ENCODE measurements at places on chromosomes 16 and 17. TPM values are rescaled to one million over a fixed set of nuclear protein-coding genes. Genes with fewer than 3 reads are reported as not detected.

GRCh38 chr17:3894911-3895343 is 2.1 kb upstream of the CAMKK1 start:
- DNase-seq, result no peak

DNA sequence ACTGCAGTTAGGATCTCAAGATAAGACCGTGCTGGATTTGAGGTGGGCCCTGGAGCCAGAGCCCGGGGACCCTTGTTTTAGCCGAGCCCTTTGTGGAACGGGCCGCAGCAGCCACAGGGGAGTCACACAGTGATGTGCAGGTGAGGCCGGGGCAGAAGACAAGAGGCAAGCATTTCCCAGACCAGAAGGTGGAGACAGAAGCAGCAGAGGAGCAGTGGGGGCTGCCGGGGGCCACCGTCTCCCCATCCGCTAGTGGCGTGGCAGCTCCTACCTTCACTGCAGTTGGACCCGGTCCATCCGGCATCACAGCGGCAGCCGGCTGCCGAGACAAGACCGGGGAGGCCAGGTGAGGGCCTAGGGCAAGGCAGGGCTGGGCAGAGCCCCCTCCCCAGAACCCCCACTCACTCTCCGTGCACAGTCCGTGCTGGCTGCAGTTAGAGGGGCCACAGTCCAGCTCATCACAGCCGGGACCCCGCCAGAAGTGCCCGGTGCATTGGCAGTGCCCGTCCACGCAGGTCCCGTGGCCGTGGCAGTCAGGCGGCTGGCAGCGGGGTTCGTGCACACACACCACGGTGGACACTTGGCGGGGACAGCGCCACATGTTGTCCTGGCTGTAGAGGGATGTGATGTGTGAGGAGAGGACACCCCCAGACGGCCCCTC is 6.0 kb downstream of the NAGPA start:
- DNase-seq, result no peak

GRCh38 chr16:55539049-55539448 is 27.4 kb upstream of the CAPNS2 start:
- no peak for DNase-seq

DNA sequence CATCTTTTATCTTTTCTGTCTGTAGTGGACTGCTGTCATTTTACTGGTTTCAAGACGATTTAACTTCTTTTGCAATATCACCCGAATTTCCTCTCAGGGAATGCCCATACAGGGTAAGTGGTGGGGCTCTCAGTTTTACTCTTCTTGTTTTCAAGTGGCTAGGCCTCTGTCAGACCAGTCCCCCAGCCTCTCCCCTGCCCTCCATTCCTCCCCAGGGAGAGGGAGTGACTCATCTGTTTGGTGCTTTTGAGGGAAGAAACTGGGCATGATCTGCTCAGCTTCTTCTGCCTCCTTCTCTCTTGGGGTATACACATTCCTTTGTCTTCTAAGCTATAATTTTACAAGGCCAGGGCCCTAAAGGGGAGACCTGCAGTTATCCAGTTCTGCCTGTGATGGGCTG is 332.0 kb downstream of the CBLN1 start:
- DNase-seq, result no peak

GRCh38 chr17:31834448-31834847 is 24.6 kb downstream of the COPRS start:
- DNase-seq, result no peak

- no peak for DNase-seq
Observed at GRCh38 chr16:69223882-69224281, 36.9 kb downstream of the SNTB2 start.

GRCh38 chr16:66520406-66521170 is 29.3 kb downstream of the TK2 start:
- DNase-seq, result peak; percentile 68

GRCh38 chr16:54325616-54326265 is 39.2 kb upstream of the IRX3 start:
- no peak for DNase-seq

DNA sequence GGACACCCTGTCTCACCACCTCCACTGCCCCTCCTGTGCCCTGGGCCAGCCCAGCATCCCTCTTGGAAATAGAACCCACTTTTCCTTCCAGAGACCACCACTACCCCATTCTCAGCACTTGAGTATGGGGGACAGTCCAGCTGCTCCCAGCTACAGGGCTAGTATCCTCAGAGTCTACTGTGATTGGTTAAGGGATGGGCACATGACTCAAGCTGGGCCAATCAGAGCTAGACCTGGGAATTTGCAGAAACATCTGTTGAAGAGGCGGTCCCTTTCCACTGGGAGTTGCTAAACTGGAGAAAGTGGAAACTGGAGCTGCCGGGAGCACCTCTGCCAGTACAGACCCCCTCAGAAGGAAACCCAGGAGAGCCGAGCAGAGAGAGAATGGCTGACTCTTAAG is 156.6 kb downstream of the GSG1L start:
- no peak for DNase-seq

DNA sequence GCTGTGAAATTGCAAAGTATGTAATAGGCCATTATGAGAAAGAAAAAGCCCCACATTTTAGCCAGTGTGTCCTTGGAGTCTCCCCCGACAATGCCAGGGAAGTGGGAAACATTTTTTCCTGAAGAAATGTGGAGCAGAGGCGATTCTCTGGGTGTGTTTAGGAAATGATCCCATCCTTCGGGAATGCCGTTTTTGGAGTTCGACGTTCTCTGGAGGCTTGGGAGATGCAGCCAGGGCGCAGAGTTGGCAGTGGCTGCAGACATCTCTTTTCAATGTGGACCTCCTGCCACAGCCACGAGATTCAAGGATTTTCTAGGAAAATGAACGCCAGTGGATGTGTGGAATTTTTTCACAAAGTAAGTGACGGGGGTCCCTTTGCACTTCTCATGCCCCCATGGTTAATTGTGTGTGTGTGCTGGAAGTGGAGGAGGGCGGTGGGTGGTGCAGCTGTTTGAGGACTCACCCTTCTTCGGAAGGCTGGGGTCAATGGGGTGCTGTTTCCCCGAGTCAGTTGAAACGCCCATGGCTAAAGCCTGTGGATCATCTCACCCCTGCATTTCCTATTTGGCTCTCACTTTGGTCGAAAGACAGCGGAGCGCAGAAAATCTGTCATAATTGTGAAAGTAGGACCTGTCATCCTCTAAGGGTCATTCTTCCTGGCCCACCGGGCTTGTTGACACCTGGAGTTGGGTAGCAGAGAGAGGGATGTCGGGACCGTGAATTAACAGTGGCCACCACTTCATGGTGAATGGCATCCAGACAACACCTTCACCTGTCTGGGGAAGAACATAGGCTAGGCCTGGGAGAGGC is 73.2 kb downstream of the CMIP start:
- DNase-seq, result no peak

DNA sequence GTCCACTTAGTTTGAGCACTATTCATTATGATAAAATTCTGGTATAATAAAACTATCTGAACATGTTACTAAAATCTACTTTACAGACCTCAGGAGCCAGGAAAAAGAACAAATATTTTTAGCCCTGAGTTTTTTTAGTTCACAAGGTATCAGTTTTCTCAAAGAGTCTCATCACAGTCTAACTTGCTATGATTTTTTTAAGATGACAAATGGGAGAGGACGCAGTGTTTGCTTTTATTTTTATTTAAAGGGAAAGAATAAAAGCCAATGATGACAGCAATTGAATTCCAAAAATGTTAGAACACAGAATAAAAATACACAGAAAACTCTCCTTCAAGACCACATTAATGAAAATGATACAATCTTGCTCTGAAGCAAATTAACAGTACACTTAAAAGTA is 7.4 kb downstream of the MED13 start:
- no peak for DNase-seq

- DNase-seq, result no peak
Observed at GRCh38 chr16:20871258-20871657, 28.9 kb downstream of the DCUN1D3 start.

- DNase-seq, result no peak
Observed at GRCh38 chr16:29820730-29821642, 724 bp downstream of the MVP start.

Gene MYH1
- total RNA-seq, result 0.06 TPM
